ENCODE measurements at places on chromosomes 7 and 10.

DNA sequence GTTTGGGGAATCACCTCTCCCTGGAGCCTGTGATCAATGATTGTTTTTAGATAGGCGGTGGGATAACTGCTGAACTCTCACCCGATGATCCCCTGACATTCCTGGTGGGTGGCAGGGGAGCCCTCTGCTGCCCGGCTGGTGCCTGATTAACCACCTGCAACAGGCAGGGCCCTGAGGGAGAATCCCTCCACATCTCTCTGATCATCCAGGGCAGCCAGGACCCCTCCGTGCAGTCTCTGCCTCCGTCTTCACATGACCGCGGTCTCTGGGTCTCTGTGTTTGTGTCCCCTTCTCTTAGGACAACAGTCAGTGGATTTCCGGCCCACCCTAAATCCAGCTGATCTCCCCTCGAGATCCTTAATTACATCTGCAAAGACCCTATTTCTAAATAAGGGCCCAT lies 17.4 kb downstream of the CALML5 start:
- no peak for DNase-seq

DNA sequence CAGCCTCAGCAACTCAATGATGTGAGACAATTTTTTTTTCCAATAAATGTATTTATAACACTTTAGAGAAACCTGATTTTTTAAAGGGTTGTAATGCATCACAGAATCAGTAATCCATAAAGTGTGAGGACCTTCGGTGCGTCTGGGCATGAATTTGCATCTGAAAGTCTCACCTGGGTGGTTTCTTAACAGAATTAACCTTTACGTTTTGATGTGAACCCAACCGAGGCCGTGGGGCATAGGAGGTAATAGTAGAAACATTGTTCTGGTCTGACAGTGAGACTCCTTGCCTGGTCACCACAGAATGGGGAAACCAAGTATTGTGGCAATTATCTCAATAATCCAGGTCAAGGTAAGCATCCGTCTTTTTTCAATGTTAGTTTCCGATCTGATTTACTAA lies 114.6 kb downstream of the PRKCQ start:
- no peak for DNase-seq

DNA sequence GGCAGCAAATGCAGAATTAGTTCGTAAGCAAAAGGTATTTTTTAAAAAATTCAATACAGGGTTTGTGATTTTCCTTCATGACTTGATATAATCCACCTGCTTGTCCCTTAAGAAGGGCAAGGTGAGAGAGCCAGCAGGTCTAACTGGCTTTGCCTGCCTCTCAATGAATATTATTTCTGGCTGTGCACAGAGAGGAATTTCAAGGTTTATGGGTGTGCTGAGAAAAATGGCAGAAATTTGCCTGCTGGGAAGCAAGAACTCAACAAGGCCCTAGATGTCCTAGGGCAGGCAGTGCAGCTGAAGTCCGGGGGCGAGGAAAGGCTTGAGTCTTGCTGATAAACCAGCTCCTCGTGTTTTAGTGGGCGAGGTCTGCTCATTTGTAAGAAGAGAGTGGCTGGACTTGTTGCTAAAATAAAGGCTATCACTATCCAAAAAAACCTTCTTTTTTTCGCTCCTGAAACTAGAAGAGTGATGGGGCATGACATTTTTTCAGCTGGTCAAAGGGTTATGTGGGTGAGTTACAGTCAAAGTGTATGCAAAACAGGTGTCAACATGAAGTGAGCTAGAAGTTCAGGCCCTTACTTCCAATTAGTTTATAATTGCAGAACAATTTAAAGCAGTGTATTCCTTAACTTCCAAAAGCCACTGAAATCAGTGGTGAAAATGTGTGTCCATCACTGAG lies 385.8 kb upstream of the KLF6 start:
- no peak for DNase-seq

- DNase-seq, result no peak
Measured at GRCh38 chr7:114405427-114405826, 9.2 kb upstream of the FOXP2 start.

DNA sequence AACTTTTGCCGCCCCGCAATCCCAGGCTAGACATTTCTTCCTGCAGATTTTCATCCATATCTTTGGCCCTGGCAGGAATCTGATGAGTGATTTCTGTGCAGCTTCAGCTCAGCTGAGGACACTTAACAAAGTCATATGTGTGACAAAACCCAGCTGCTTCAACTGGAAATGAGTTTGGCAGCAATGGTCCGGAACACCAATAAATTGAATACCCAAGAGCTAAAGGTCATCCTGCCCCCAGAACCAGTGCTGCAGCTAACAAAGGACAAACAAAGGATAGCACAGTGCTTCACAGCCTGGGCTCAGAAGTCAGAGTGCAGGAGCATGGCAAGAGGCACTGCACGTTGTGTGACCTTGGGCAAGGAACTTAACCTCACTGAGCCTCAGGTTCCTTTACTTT lies 40.0 kb upstream of the TRIL start:
- no peak for DNase-seq

GRCh38 chr10:14062528-14063260 lies 268.0 kb downstream of the FRMD4A start:
- no peak for DNase-seq

- DNase-seq, result no peak
Measured at GRCh38 chr10:10460451-10460850, 557.2 kb upstream of the CELF2 start.

DNA sequence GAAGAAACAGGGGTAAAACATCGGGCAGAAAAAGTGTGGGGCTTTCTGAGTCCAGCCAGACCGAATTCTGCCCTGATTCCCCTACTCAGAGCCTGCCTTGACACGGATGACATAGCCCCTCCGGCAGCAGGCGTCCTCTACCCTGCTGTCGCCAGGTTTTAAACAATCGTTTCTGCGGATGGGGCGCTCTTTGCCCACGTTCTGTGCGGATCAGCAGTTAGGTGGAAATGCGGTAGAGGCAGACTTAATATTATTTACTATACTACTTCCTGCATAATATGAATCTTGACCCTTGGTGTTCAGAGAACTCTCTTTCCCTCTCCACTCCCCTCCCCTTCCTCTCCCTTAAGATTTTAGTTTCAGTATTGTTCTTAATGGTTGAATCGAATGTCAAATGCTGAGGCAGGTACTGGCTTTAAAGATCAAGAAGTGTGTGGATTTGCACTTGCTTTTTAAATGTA lies 2.4 kb downstream of the GATA3 start:
- DNase-seq, result peak; percentile 34

GRCh38 chr7:83640240-83640639 lies 8.7 kb downstream of the SEMA3E start:
- DNase-seq, result no peak

DNA sequence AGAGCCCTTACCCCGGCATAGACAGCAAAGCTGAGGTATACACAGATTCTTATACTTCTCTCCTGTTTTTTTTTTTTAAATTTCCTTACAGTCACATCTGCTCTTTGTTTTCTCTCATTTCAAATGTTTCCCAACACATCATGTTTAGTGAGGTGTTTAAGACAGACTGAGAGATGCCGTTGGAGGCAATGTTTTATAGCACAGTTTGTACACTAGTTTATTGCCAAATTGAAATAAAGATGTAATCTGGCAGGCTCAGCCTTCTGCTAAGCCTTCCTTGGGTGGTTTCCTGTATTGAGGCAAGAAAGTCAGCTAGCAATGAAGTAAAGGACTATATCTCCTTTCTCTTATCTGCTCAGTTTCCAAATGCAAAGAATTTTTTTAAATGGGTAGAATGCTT lies 393.4 kb downstream of the SORCS1 start:
- no peak for DNase-seq

DNA sequence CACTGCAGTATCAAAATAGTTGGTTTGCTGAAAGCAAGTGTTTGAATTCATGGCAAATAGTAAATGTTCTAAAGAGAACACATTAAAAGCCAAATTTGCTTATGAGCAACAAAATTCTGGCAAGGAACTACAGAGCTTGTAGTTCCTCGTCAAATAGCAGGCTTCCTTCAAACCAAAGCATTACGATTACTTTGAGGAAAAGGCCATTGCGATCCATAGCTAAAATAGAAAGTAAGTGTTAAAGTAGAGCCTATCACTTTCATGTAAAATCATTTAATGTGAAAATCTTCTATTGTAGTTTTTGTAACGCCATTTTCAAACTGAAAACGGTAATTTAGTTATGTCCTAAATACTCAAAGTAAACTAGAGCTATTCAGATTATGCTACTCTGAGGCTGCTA lies 20.1 kb downstream of the CACNA2D1 start:
- DNase-seq, result no peak

DNA sequence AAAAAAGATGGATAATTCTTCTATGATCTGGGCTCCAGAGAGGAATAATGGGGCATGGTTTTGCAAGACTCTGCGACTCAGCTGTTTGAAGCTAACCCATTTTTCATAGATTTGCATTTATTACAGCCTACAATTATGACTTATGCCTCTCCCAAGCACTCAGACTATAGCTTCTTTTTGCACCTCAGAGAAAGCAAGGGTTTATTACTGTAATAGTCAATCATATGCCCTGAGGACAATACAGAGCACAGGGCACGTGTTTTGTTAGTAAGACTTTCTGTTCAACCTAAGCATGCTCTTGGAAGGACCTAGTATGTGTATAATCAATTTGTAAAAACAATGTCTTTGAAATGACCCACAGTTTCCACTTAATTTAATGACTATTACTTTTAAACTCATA lies 221.2 kb downstream of the PARD3 start:
- no peak for DNase-seq

DNA sequence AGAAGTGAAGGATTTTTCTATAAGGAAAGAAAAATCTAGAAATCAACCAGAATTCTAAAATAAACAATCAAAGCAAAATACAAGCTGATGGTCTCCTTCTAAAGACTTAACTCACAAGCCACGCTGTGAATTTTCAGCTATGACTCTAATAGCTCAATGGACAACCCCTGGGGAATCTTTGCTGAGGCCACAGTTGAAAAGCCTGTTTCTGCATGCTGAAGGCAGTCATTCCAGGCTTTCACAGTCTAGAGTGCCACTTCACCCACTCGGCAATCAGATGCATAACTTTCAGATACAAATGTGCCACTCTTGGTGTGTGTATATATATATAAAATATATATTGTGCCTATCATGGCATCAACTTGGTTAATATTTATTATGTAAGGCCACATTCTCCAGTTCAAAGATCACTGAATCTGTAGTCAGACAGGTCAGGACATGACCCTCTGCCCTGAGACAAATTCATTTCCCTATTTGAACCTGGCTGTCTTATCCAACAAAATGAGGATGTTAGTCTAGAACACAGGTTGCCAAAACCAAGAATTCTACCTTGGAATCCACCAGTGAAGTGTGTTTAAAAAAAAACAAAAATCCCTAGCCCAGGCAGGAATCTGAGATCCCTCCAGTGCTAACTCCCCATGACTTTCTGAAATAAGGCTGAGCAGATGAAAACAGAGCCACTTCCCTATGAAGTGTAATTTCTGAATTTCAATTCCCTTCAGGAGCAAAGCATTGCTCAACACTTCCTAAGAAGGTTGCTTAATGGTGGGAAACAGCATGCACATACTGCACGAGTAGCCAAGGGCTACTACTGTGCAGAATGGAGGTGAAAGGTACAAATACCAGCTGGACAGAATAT lies 9.9 kb downstream of the LIPA start:
- no peak for DNase-seq

DNA sequence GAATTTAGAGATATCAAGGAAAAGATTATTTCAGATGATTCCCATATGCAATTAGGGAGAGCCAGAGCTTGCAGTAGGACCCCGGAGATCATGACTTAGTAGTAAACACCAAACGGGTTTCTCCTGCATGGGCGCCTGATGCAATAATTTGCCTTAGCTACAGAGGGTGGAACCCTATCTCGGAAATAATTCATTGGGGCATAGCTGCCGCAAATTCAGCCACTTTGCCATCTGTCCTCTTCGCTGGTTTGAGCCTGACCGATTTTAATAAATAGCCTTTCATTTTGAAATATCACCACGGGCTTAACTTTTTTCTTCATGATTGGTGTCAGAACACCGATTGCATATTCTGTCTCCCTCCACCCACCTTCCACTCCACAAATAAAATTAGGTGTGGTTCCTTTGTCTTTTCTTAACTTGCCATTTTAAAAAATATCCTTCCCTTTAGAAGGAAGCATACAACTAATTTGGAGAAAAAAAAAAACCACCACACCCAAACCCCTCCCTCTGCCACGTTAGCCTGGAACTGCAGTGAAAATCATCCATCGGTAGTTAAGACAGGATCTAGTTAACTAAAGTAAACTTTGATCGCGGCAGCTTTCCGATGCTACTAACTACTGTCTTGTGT lies 1.4 kb downstream of the GARS1 start:
- no peak for DNase-seq

DNA sequence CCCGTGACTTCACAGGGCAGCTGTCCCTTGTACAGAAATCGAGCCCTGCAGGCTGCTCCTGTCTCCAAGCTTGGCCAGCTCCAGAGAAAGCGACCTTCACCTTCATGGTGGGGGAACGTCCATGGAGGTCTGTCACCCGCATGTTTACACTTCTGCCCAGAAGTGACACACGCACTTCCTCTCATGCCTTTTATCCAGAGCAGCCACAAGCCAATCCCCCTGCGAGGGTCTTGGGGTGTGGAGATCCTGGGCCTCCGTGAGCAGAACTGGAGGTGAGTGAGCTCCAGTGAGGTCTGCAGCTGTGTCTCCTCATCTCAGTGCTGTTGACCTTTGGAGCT lies 139.0 kb upstream of the TNS3 start:
- DNase-seq, result no peak

- DNase-seq, result no peak
Measured at GRCh38 chr10:88851706-88852105, at the start of gene ANKRD22. ANKRD22 (minus strand) TSS chr10:88851844; CDS start chr10:88851607, 237 bp downstream.

GRCh38 chr10:102268375-102268888 lies 23.1 kb downstream of the GBF1 start:
- DNase-seq, result no peak

DNA sequence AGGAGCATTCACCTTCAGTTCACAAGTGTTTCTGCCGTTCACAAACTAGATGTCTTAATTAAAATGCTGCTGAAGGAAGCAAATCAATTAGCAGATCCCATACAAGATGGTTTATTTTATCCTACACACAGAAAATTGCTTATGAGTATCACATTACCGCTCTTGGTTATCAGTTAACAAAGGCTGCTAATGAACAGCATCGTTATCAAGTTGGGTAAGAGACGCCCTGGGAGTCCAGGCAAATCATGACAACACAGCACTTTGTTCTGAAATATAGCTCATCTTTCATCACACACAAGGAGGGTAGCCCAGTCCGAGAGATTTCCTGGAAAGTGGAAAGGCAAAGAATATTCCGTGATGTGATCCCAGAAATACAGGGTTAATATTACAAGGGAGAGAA lies 20.8 kb upstream of the FAM170B start:
- no peak for DNase-seq

- DNase-seq, result no peak
Measured at GRCh38 chr10:42645103-42645502, 6.7 kb upstream of the ZNF33B start.

DNA sequence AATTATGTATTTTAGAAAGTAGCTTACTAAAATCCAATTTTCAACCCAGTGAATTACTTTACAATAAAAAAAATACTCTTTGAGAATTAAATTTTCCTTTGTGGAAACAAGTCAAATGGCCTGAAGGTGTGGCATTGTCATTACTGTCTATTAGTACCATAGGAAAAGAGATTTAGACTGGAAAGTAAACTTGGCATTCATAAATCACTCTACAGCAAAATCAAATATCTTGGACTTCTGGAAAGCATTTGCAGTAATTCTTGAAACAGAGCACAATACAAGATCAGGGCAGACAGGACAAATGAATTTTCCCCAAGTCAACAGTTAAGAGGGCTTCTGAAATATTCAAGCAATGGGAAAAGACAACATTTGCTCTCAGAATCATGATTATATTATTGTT lies 28.0 kb upstream of the SEMA3C start:
- DNase-seq, result no peak

Data from activated naive CD4-positive, alpha-beta T cell (primary cell).